M059J (cell line): ENCODE measurements at places on chromosomes 5 and 9.

DNA sequence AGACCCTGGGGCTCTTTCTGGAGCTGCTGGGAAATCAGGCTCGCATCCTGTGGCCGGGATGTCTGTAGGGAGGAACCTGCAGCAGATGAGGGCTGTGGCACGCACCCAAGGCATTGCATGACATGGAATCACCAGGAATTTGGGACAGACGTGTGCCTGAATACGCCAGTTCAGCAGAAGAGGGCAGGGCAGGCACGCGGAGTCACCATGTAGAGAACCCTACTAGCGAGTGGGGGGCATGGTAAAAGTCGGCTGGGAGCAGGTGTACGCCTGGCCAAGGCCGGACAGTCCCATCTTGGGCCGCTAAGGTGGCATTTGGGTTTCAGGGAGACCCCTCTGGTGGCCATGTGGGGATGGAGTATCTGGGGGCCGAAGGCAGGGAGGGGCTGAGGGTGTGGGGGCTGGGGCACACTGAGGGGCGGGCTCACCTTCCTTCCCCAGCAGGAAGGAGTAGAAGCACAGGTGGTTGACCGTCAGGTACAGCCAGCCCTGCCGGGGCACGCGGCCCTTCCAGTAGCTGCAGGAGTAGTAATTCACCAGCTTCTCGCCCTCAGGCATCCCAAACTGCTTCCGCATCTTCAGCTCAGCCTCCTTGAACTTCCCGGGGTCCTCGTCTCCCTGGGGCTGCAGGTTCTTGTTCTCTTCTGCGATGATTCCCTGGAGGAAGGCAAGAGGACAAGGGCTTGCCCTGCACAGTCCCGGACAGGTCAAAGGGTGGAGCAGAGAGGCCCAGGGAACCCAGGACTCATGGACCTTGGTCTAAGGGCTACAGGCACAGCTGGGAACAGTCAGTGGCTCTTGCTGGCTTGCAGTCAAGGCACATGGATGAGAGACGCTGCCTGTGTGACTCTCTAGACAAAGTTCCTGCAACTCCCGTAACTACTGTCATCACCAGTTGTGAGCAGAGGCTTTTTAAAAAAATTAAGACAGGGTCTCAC is 13.5 kb downstream of the TBC1D9B start:
- no peak for DNase-seq

DNA sequence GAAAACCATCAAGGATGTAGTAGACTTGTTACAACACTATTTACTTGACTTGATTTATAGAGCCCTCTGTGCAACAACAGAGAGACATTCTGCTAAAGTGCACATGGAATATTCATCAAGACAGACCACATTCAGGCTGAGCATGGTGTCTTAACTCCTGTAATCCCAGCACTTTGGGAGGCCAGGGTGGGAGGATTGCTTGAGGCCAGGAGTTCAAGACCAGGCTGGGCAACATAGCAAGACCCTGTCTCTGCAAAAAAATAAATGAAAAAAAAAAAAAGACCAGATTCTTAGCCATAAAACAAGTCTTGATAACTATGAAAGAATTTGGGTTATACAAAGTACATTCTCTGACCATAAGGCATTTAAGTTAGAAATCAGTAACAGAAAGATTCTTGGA is 25.3 kb downstream of the DENND4C start:
- no peak for DNase-seq

DNA sequence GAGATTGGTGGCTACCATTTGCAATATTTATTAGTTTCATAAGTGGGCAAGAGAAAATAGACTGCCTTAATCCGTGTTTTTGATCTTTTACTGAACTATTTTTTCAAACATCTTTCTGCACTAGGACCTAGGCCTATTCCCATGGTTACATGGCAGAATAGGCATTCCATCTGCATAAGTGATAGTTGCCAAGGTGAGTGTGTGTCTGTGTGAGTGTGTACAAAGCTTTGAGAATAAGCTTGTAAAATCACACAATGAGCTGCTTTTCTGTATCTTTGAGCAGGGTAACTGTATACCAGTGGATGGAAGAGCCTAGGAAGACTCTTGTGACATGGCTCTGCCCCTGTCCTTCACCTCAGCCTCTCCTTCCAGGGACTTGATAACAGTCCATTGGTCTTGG is 92.7 kb downstream of the SGCD start:
- DNase-seq, result no peak

GRCh38 chr9:14066831-14067230 is 247.1 kb downstream of the NFIB start:
- no peak for DNase-seq

DNA sequence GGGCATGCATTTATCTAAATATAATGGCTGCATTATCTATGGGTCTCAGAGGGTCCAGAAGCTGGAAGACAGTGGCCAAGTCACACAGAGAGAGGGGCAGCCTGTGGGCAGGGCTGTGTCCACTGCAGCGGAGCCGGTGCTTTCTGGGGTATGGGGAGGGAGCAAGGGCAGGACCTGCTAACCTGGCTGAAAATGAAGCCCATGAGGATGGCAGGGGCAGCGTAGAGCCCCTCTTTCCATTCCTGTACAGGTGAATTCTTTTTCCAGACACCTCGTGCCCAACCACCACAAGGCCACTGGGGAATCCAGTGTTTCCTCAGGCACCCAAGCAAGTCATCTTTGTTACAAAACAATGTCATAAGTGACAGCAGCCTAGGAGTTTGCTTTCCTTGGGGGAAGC is 305.9 kb upstream of the IRX4 start:
- DNase-seq, result no peak

DNA sequence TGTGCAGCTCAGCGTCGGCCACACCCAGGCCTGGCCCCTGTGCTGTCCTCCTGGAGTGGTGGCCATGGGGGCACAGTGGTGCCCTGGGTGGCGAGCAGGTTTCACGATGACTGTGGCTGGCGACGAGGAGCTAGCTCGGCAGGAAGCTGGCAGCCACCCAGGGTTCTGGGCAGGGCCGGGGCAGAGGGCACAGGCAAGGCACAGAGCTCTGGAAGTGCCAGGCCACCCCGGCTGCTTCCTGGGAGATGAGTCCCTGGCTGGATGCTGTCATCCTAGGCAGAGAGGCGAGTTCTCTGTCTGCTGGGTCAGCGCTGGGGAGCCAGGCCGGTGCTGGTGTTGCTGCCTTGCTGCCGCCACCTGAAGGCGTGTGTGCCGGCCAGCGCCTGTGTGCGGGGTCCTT is 51.7 kb downstream of the RXRA start:
- DNase-seq, result peak; percentile 88

GRCh38 chr5:30539004-30539634 is 654.4 kb upstream of the CDH6 start:
- DNase-seq, result peak; percentile 3

- no peak for DNase-seq
Observed at GRCh38 chr9:24479361-24480059, 66.2 kb downstream of the IZUMO3 start.

DNA sequence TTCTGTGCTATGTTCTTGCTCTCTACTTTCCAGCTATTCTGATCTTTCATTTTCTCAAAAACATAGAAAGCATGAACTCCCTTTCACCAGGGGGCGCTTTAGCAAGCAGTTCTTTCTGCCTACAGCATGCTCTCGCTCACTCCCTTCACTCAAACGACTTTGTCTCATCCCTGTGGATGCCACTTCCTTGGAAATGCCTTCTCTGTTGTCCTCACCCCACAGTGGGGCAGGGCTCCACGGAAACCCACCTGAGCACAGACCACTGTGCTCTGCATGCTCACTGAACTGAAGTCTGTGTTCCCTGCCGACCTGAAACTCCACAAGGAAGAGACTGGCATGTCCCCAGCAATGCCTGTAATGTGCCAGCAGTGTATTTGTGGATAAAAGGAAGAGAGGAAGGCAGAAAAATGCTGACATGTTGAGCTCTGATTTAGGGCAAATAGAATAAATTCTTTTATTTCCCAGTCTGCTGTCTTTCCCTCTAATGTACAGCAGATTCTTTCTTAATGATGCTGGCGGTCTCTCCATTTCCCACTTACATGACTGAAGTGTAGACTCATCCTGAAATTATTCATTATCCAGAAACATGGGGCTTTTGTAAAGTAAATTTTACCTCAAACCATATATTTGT is 4.9 kb upstream of the ROR2 start:
- peak; percentile 67 for DNase-seq

- no peak for DNase-seq
Observed at GRCh38 chr5:139293202-139293506, 386 bp upstream of the MATR3 start.

- no peak for DNase-seq
Observed at GRCh38 chr9:95067897-95068296, 249.6 kb downstream of the FANCC start.

DNA sequence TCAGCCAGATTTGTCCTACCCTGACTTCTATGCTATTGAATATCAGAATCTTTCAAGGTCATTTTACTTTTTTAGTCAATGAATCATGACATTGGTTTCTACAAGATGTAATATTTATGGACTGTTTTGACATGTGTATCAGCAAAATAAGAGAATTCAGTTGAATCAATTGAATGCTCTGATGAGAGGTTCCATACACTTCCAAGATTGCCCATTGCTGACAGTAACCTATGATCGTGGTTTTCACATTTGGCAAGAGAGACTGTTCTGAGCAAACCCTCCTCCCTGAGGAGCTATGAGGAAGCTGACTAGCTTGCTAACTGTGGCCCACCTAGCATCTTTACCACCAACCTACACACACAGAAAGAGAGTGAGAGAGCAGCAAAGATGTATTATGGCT is 56.7 kb upstream of the FST start:
- no peak for DNase-seq

- DNase-seq, result no peak
Observed at GRCh38 chr9:69261636-69262035, 63.4 kb upstream of the ENTREP1 start.

DNA sequence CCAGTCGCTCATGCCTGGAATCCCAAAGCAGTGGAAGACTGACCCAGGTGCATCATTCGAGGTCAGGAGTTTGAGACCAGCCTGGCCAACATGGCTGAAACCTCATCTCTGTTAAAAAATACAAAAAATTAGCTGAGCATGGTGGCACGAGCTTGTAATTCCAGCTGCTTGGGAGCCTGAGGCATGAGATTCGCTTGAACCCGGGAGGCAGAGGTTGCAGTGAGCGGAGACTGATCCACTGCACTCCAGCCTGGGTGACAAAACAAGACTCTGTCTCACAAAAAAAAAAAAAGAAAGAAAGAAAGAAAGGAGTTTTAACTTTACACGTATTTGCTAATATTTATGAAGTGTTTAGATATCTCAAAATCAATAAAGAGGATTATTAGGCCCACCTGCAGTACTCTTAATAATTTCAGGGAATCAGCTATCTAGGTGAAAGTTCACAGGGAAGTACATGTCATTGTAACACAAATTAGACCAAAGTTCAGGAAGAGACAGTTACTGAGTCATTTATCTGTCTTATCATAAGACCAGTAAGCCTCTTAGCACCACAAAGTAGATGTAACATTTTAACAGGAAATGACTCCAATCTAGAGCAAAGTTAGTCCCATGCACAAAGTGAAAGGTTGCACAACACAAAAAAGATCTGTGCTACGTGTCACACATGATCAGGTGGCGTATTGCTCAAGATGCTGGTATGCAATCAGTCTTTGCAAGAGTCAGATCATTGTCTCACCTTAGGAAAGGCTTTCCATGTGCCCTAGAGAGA is 34.1 kb upstream of the PLIN2 start:
- peak; percentile 98 for DNase-seq

- DNase-seq, result peak; percentile 12
Observed at GRCh38 chr9:36866840-36867239, 167.2 kb downstream of the PAX5 start.

GRCh38 chr9:5651246-5651645 is 22.3 kb downstream of the RIC1 start:
- peak; percentile 58 for DNase-seq

DNA sequence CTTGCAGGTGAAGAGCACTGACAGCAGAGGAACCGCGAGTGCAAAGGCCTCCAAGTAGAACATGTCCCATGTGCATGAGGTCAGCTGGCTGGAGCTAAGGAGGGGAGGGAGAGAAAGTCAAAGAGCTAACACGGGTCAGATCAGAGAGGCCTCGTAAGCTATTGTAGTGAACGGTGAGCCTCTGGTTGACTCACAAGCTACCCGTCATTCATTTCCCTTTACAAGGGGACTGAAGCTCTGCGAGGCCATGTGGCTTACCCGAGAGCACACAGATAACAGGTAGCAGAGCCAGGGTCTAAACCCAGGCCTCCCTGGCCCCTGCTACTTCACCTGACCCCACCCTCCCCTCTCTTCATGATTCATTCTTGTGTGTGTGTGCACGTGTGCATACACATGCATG is 152.7 kb upstream of the ADRA1B start:
- peak; percentile 20 for DNase-seq

DNA sequence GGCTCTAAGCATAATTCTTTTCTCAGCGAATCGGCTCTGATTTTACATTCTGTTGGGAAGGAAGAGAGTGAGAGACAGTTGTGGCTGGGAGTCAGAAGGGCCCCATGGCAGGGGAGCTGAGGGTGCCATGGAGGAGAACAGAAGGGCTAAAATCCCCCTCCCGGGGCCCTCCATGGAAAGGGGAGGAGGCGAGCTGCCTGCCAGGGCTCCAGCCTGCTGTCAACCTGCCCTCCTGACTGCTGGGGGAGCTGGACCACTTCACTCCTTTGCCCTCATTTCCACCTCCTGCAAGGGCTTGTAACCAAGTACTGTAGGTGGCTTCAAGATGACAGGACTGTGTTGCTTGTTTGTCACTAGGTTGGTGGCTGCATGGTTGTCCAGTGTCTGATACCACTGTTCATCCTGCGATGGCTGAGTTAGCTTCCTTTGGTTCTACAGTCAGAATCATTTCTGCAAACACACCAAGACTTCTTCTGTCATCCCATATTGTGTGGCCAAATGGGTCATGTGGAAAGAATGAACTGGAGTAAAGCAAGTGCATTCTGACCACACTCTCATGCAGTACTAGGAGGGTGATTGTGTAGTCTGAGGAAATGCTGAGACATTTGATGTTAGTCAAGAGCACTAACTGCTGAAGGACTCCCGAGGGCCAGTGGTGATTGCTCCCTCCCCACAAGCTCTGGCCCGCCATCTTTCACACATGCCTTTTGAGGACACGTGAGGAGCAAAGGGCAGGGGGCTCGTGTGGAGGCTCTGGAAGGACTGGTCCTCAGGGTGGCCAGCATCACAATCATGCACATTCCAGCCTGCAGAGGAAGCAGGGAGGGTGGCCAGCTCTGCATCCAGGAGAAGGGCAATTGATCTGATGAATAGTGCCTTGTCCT is 307.2 kb downstream of the GADD45G start:
- DNase-seq, result no peak
